ENCODE measurements at places on chromosomes 3 and 15.

DNA sequence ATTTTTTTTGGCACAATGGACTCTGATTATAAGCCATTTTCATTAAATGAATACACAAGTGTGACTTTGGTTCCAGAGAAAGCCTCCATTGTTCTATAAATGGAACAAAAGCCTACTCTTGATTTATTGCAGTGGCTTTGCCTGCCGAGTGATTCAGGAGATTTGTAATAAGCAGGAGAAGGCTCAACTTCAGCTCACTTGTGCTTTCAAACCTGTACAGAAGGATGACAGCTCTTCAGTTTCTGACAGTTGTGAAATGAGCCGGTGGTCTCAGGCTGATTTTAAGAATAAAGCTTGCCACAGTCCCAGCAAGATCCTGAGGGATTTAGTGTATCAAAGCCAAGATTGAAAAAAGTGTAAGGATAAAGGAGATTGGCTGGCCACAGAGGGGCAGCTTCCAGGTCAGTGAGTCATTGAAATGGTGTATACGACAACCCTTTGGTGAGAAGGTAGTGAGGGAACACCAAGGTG is 438.8 kb upstream of the TGFBR2 start:
- DNase-seq: no peak

DNA sequence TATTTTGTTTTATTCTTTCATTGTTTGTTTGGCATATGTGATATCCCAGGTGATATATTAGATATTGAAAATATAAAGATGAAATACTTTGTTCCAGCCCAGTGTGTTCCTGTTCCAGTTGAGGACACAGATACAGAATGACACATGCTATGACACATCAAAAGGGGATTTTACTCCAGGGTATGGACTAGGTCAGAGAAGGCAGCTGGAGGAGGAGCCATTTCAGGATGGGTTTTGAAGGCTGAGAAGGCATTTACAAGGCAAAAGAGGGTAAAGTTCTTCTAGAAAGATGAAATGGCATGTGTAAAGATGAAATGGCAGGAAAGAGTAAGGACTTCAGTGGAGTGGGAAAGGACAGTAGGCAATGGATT is 163.8 kb downstream of the ZIC1 start:
- no peak for DNase-seq

DNA sequence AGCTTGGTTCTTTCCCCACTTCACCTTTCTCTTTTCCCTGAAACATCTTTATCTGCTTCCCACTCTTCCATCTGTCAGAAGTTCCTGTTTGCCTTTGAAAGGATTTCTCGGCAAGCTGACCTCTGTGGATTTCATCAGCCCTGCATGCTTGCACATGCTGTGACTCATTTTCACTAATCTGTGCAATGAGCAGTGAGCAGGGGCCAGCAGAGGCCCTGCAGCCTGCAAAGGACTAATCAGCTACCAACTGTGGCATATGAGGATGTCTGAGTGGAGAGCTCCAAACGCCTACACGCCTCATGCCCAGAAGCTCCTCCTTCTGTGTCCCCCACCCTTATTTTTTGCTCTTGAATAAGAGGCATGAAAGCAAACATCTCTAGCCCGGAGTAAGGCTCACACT is 333.0 kb upstream of the SEMA6D start:
- no peak for DNase-seq

DNA sequence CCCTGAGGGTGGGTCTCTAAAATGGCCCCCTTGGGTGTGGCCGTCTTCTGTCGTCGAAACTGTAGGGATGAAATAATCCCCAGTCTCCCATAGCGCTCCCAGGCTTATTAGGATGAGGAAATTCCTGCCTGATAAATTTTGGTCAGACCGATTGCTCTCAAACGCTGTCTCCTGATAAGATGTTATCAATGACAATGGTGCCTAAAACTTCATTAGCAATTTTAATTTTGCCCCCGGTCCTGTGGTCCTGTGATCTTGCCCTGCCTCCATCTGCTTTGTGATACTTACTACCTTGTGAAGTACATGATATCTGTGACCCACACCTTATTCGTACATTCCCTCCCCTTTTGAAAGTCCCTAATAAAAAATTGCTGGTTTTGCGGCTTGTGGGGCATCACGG is 5.1 kb upstream of the RAB7A start:
- no peak for DNase-seq

DNA sequence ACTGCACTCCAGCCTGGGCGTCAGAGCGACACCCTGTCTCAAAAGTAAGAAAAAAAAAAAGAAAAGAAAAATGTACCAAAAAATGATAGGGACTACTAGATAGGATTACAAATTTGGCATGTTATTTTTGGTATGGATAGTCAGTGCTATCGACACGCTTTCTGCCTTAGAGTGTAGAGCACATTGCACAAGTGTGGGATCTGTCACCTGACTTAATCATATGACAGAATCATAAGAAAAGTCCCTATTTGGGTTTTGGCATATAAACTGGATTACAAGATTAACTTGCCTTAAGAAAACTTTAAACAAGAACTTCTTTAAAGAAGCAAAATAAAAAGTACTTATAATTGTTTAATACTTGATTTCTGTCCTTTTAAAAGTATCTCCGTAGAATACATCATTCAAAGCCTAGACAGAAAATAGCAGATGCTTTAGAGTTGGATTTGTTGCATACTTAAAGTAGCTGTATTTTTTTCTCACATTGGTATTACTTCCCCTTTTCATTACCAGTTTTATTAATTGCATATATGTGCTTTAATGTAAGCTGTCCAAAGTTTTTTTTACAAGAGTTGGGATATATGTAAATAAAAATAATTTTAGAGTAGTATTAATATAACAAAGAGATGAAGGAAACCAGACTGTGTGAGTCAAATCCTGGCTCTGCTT is 7.8 kb downstream of the ATP6V1A start:
- DNase-seq: no peak

DNA sequence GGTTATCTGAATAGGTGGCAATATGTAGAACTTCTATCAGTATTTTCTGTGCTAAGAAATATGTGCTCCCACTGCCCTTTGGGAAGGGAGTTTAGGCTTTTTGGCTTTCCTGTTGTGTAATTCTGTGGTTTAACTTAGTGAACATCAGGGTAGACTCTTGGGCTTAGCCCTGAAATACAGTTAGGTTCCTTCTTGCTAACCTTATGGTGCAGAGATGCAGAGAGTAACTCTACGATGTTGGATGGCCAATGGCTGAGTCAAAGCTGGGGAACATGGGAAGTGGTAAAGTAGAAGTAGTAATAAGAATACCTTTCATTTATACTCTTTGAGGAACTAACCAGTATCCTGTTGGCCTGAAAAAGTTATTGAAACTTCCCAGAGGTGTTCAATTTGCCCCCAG is 80.8 kb upstream of the IL12A start:
- no peak for DNase-seq

GRCh38 chr3:18111796-18112232 is 313.3 kb downstream of the SATB1 start:
- no peak for DNase-seq

DNA sequence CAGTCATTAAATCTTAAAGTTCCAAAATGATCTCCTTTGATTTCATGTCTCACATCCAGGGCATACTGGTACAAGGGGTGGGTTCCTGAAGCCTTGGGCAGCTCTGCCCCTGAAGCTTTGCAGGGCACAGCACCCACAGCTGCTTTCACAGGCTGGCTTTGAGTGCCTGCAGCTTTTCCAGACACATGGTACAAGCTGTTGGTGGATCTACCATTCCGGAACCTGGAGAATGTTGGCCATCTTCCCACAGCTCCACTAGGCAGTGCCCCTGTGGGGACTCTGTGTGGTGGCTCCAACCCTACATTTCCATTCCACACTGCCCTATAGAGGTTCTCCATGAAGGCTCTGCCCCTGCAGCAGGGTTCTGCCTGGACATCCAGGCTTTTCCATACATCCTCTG is 211.1 kb upstream of the THBS1 start:
- DNase-seq: no peak

GRCh38 chr15:74541494-74542165 is 610 bp downstream of the ARID3B start:
- no peak for DNase-seq

DNA sequence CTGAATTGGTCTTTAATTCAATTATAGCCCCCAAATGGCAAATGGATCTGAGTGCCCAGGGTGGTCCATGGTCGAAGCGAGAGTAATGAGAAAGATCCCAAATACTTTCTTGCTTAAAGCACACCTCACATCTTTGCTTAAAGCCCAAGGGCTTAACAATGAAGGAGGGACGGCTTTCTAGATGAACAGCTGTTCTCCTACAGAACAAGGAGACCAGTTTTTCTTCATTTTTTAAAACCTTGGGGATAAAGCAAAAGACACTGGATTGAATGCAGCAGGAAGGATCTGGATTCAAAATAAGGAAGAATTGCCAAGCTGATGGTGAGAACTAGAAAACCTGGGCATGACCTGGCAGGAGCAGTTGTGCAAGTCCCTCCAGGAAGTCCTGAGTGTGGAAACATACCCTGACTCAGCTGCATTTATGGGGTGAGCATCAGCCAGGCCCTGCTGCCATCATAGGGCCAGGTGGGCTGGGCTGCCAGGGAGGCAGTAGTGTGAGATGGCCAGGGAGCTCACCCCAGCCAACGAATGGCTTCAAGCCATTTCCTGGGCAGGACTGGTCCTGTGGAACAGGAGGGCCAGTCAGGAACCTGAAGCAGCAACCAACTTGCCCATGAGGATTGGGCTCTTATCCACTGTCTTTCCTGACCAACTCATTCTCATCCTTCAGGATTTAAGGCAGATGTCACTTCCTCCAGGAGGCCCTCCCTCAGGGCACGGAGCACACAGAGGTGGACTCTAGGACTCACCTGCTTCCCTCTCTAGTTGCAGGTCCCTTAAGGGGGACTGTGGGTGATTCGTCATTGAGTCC is 18.4 kb upstream of the RHCG start:
- no peak for DNase-seq

DNA sequence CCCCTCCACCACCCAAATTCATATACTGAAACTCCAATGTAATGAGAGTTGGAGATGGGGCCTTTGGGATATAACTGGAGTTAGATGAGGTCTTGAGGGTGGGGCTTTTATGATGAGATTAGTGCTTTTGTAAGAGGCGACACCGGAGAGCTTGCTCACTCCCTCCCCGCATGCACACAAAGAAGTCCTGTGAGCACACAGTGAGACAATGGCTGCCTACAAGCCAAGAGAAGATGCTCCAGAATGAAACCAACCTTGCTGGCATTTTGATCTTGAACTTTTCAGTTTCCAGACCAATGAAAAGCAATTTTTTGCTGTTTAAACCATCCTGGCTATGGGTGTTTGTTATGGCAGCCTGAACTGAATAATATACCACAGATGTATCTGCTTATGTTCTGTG is 109.0 kb downstream of the SAMMSON start:
- DNase-seq: no peak

GRCh38 chr15:76341366-76342057 is 4.9 kb downstream of the ISL2 start:
- no peak for DNase-seq

GRCh38 chr15:82014989-82015388 is 30.8 kb downstream of the MEX3B start:
- no peak for DNase-seq

- no peak for DNase-seq
Measured at GRCh38 chr15:39860871-39861270, 59.2 kb downstream of the GPR176 start.

DNA sequence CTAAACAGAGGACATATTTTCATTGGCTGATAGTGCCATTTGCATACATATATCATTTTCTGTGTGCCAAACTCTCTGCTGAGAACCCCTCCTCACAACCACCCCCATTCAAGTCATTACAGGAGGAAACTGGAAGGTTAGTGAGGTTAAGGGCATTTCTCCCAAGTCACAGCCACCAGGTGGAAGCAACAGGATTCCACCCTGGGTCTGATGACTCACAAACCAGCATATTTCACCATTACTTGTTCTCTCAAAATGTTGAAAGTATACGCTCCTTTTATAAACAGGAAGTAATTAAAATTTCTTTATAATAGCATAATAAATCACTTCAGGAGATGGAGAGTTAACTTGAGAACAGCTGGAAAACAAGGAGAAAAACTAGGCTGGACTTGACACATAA is 398.6 kb upstream of the WNT5A start:
- DNase-seq: no peak

DNA sequence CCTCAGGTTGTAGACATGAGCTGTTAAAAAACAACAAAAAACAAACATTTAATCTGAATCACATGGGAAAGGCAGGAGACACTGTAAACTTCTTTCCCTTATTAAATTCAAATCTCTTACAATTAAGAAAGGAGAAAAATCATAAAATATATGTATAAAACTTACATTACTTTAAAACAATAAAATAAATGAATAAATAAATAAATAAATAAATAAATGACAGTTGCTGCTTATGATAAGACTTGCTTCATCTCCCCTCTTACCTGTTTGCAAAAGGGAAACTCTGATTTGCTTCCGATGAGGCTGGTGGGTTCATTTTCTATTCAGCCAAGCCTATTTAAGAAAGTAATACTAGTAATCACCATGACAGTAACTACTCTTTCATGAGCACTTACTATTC is 353.4 kb upstream of the TBL1XR1 start:
- DNase-seq: no peak

GRCh38 chr3:100265016-100265415 is 4.2 kb downstream of the TBC1D23 start:
- DNase-seq: no peak

GRCh38 chr3:157115069-157116006 is 44.6 kb downstream of the CCNL1 start:
- DNase-seq: no peak

- DNase-seq: no peak
Measured at GRCh38 chr3:116517308-116517707, 72.0 kb upstream of the LSAMP start.

DNA sequence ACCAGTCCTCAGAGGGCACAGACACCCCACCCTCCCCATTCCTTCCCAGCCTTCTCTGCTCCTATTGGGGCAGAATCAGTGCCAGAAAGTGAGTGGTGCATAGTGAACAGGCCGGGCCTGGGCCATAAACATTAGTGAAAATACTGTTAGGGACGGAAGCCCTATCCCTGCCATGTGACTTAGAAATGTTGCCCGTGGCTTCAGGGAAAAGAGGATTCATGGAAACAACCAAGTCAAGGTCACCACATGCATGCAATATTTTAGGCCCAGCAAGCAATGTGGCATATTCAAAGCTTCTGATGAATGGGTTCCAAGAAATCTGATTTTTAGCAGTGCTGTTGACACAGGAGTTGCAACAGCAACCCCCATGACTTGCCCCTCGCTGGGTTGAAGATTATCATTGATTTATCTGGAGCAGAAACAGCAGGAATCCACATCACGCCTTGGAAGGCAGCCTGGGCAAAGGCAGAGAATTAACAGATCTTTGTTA is 52.3 kb downstream of the CCNL1 start:
- no peak for DNase-seq

- DNase-seq: no peak
Measured at GRCh38 chr3:178847190-178847589, 224.4 kb downstream of the ZMAT3 start.

DNA sequence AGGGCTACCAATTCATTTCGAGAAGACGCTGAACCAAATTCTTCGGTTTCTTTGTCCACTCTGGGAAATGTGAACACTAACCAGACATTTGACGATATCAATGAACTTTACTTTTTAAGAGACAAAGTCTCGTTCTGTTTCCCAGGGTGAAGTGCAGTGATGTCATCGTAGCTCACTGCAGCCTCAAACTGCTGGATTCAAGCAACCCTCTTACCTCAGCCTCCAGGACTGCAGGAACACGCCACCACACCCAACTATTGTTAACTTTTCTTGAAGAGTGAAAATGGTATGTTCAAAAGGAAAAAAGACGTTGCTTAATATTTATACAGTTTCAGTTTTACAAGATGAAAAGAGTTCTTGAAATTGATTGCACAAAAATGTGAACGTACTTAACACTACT is 30.6 kb downstream of the MB21D2 start:
- no peak for DNase-seq
